ENCODE measurements at places on chromosomes 4 and X.

- DNase-seq = peak; percentile 84
Measured at GRCh38 chr4:40316333-40316781, 18.8 kb upstream of the CHRNA9 start.

- DNase-seq = no peak
Measured at GRCh38 chr4:163758032-163758431, 263.5 kb downstream of the TMA16 start.

GRCh38 chr4:135277068-135277979 is 1075.7 kb upstream of the PABPC4L start:
- no peak for DNase-seq

DNA sequence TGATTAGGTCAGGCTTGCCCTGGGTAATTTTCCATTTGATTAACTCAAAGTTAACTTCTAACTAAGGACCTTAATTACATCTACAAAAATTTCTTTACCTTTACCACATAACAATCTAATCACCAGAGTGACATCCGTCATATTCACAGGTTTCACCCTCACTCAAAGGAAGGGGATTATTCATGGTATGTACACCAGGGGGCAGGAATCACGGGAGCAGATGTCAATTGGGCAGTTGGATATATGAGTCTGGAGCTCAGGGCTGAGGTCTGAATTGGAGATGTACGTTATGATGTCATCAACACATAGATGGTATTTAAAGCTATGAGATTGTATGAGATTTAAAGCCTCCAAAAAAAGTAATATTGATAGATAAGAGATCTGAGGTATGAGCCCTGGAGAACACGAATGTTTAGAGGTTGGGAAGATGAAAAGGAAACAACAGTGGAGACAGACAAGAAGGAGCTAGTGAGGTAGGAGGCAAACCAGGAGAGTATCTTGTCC is 52.9 kb downstream of the PGRMC1 start:
- no peak for DNase-seq

- no peak for DNase-seq
Measured at GRCh38 chr4:188428935-188429334, 289.7 kb downstream of the TRIML1 start.

GRCh38 chrX:21014326-21014725 is 359.9 kb upstream of the CNKSR2 start:
- DNase-seq = no peak

DNA sequence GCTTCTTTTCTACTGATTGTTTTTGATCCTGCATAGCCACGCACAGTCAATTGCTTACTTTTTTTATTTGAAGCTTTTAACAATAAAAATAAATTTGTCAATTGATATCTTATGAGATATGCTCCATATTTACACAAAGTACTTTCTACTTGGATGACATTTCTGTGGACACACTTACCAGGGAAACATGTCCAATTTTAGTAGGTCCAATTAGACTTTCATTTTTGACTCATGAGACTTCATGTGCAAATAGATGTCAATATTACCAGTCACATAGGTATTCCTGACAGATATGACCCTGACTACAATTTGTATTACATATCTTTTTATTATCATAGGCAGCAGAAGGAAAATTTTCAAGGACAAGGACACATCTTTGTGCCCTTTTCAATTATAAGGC is 219.9 kb upstream of the ANKRD50 start:
- DNase-seq = no peak

GRCh38 chr4:26279446-26279845 is 41.4 kb upstream of the RBPJ start:
- DNase-seq = no peak

GRCh38 chr4:124278477-124278876 is 434.1 kb downstream of the ANKRD50 start:
- peak; percentile 5 for DNase-seq

DNA sequence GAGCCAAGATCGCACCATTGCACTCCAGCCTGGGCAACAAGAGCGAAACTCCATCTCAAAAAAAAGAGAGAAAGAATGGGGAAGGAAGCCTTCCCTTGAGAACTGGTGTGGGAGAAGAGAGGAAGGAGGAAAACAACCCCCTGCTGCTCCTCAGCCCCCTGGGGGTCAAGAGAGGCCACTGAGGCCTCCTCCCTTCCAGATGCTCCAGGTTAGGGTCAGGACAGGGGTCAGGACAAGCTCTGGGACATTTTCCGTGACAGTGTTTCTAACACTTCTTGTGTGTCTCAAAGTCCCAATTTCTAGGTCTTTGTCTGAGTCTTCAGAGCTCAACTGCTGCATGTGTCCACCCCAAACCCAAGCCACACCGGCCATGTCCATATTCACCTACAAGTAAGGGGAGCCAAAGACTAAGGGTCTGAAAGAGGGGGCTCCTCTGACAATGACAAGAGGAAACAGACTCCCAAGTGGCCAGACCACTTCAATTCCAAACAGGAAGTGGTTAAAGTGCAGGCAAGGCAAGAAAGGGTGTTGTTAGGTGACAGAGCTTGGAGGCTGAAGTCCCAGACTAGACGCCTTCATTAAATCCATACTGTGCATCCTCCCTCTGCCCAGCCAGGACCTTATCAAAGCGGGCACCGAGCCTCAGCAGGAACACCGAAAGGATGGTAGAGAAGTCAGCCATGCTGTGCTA is 8.3 kb downstream of the L1CAM start:
- DNase-seq = no peak

DNA sequence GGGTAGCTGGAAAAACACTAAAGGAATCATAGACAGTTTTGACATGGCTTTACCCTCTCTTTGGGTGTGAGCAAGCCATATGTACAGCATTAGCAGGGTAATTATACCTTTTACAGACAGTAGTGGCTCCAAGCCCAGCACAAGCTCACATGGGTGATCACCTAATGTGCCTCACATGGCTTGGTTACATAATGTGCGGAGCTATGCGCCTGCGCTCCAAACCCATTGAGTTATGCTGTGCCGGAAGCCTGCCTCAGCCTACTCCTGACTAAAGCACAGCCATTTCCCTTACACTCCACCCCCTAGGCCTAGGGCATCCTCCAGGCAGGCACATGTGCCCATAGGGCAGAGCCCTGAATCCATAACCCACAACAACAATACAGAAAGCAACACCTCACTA is 6.5 kb upstream of the TSPAN5 start:
- DNase-seq = no peak

- DNase-seq = no peak
Measured at GRCh38 chr4:41215155-41215554, 813 bp upstream of the APBB2 start.

DNA sequence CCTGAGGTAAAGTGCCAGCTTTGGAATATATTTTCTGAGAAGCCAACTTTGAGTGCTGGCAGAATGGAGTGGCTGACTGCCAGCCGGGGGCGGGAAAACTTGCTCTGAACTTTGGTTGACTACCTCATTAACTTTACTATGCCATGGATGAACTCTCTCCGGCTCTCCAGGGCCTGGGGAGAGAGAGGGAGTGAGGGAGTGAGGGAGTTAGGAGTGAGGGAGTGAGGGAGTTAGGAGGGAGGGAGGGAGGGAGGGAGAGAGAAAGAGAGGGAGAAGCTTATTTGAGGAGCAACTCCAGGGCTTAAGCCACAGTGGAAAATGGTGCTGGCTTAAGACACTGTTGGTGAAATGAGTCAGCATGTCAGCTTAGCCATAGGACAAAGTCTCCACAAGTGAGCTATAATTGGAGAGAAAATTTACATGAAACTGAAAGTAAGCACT is 280.9 kb upstream of the RPS6KA3 start:
- no peak for DNase-seq

GRCh38 chrX:45860450-45860849 is 659.8 kb upstream of the DIPK2B start:
- no peak for DNase-seq

DNA sequence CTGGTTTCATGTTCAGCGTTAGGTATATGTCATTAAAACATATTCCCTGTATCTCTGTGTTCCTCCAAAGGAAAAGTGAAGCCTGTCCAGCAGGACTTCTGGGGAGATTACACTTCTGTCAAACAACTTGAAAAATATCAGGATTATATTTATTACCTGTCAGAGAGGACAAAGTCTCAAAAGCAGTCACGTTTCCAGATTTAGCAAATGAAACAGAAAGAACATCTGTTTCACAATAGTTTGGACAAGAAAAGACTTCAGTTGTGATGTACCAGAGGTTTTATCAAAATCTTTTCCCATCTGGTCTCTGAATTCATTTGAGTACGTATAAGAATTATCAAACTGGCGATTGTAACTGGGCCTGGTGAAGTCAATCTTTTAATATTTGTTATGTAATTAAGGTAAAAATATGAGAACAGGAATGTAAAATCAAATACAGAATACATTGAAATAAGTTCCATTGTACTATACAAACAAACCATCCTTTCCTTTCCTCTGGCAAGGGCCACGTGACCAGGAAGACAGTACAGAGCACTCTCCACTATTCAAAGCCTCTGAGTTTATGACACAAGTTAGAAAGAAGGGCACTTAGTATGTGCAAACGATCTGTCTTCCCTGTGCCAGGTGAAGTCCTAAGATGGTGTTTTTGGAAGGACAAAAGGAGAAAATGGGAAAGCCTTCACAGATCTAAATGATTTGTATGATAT is 3.2 kb downstream of the CASP3 start:
- DNase-seq = no peak

DNA sequence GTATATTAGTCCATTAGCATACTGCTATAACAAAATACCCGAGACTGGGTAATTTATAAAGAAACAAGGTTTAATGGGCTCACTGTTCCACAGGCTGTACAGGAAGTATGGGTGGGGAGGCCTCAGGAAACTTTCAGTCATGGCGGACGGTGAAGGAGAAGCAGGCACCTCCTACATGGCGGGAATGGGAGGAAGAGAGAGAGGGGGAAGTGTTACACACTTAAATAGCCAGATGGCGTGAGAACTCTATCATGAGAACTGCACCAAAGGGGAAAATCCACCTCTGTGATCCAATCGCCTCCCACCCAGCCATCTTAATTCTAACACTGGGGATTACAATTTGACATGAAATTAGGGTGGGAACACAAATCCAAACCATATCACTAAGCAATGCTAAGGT is 98.9 kb upstream of the SH3RF1 start:
- no peak for DNase-seq

DNA sequence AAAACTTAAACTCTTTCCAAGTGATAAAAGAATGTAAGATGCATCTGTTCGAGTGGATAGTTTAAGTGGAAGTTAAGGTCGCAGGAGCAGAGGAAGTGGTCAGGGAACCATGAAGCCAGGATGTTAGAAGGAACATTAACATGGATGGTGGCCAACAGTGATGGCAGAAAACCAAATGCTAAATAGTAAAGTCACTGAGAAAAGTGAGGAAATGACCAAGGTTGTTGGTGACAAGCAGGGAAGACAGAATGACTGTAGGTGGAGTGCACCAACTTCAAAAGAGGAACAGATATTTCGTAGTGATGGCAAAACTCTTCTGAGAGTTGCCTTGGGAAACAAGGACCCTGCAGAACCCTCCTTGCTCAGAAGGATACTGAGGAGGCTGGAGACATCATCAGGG is 226.2 kb downstream of the PALLD start:
- no peak for DNase-seq
